ENCODE measurements at places on chromosomes 3 and 15. TPM values are rescaled to one million over a fixed set of nuclear protein-coding genes. Genes with fewer than 3 reads are reported as not detected.
A peak's percentile ranks its signal among the peaks of the same experiment; 100 is the strongest.

Gene GOLGA8S
- 1.3 TPM for polyA plus RNA-seq

Gene STRC
- polyA plus RNA-seq = 2.1 TPM

Gene ATP13A5
- not detected for polyA plus RNA-seq

Gene TRANK1
- 6.2 TPM for polyA plus RNA-seq

Gene DLEC1
- polyA plus RNA-seq = 0.75 TPM

Gene MB21D2
- polyA plus RNA-seq = 16.7 TPM

Gene HRH1
- 2.9 TPM for polyA plus RNA-seq

Gene CPNE9
- not detected for polyA plus RNA-seq

Gene TNFAIP8L3
- 2.4 TPM for polyA plus RNA-seq

Gene GPR62
- 0.32 TPM for polyA plus RNA-seq

Gene RAB27A
- polyA plus RNA-seq = 20.3 TPM

Gene UACA
- 117 TPM for polyA plus RNA-seq

Gene IL17RE
- polyA plus RNA-seq = 18.8 TPM

Gene SYNPR
- 0.13 TPM for polyA plus RNA-seq

Gene SLC12A8
- polyA plus RNA-seq = 6.7 TPM

Gene NDN
- polyA plus RNA-seq = 82.2 TPM

Gene NOP10
- polyA plus RNA-seq = 144 TPM

DNA sequence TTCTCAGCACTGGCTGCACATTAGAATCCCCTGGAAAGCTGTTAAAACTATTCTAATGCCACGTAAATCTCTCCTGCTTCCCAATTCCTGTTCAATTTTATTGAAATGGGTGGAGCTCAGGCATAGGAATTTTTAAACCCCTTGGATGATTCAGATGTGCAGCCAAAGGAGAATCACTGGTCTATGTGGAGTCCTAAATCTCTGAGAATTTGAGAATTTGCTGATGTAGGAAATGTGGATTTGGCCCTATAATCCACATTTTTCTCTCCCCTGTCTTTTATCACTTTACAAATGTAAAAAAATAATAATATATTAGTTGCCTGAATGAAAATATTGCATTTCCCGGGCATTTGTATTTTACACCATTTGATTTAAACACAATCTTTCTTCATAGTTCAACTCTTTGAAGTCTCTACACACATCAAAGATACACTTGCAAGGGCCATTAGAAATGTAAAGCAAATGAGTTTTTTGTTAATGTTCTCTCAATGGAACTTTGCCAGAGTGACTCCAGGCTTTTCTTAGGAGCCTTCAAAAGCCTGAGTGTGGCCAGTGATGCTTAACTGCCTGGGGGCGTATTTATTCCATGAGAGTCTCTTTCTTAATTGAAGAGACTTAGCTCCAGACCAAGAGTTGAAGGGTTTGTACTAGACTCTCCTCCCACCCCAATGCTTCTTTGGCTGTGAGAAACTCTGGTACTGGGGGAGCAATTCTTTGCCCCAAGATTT, 48.8 kb upstream of the PTX3 start:
- no peak for DNase-seq

GRCh38 chr3:195854628-195855294, 43.0 kb upstream of the MUC4 start:
- DNase-seq = no peak

DNA sequence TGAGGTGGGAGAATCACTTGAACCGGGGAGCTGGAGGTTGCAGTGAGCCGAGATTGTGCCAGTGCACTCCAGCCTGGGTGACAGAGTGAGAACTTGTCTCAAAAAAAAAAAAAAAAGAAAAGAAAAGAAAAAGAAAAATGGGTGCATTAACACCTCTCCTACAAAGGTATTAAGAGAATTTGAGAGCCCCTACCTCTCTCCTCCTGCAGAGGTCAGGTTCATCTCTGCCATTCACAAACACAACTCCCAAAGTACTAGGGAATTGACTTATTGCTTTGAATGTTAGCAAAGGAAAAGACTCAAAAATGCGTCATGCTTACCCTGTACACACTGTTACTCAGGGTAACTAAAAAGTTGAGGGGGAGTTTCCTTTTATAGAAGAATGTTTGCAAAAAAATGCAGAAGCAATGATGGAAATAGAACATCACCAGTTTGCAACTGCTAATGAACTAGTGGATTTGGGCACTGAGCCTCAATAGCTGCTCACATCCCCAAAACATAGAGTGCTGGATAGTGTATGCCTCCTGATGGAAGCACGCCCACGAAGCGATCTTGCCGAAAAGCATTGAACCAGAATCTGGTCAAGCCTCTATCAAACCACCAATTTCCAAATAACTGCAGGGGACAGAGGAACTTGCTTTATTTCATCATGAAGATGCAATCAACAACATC, 15.5 kb upstream of the LYZL4 start:
- no peak for DNase-seq

DNA sequence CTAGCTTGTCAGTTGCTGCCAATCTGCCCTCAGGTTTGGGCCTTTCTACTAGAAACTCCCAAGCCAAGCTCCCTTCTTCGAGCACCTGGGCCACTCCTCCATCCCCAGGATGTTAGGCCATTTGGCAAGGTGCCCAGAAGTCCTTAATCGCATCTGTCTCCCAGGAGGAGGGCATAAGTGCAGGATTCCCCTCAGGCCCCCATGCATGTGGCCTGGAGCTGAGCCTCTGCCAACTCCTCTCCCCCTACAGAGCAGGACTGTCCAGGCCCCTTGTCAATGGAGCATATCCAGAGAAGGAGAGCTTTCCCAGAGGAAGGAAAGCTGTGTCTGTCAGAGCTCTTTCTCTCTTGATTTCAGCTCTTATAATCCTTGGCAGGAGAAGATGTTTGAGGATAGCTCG, 182.6 kb upstream of the ROPN1 start:
- peak; percentile 41 for DNase-seq

DNA sequence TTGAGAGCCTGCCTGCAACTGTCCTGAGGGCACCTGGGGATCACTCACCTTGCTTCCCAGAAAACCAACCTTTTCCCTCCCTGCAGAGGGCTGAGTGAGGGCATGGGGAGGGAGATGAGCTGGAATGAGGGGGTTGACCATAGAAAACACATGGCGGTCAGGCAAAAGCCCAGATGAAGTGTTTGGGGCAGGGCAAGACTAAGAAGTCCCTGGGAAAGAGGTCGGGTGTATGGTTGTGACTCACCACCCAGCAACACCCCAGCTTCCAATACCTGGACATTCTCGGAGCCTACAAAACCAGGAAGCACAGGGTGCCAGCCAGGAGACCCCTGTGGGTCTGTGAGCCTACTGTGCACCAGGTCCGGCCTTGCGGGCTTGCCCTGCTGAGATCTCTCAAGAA, 95.3 kb upstream of the ATP2B2 start:
- DNase-seq = no peak

GRCh38 chr3:157469561-157470294, 33.1 kb downstream of the PTX3 start:
- no peak for DNase-seq

- peak; percentile 27 for DNase-seq
Observed at GRCh38 chr3:99638167-99638948, at the start of gene COL8A1. TSS of gene COL8A1 (plus strand) at chr3:99638594. CDS start at chr3:99790683, 152,089 bp downstream.

DNA sequence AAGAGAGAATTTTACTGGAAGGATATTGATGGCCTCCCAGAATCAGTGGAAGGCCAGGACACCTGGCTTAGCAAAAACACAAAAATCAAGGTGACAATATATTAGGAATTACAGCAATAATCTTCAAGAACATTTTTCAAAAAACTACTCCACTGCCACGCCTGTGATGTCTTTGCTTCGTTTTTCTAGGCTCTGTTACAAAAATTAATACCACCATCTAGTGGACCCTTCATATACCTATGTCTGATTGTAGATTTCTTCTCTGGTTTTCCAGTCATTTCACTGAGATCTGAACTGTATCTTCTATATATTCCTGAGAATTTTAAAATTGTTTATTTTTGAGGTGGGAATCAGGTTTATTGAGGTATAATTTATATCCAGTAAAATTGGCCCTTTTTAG, 5.6 kb upstream of the SLC33A1 start:
- no peak for DNase-seq

DNA sequence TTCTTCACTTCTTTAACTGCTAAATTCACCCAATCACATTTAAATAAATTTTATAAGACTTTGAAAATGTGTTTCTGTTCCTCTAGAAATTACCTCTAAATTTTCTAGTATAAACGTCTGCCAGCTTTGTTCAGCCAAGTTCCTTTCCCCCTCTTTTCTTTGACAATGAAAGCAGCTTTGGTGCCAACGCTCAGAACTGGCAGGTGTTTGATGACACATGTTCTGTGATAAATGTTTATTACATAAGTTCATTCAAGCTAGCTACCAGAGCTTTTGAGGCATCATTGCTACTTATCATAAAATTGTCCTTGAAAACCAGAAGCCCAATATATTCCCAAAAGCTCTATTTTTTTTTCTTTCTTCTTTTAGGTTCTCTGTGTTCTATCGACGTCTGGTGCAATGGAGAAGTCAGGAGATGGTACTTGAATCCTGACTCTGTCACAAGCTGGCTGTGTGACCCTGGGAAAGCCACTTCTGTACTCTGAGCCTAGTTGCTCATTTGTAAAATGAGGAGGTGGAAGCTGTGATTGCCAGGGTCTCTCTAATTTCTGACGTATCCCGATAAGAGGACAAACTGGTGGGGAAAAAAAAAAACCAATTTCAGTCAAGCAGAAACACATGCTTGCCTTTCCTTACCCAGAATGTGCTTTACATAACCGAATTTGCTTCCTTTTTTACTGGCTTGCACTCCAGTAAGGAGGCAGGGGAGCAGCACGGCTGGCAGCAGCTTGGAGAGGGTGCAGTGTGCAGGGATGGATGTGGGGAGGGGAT, 187.1 kb upstream of the LPP start:
- no peak for DNase-seq

DNA sequence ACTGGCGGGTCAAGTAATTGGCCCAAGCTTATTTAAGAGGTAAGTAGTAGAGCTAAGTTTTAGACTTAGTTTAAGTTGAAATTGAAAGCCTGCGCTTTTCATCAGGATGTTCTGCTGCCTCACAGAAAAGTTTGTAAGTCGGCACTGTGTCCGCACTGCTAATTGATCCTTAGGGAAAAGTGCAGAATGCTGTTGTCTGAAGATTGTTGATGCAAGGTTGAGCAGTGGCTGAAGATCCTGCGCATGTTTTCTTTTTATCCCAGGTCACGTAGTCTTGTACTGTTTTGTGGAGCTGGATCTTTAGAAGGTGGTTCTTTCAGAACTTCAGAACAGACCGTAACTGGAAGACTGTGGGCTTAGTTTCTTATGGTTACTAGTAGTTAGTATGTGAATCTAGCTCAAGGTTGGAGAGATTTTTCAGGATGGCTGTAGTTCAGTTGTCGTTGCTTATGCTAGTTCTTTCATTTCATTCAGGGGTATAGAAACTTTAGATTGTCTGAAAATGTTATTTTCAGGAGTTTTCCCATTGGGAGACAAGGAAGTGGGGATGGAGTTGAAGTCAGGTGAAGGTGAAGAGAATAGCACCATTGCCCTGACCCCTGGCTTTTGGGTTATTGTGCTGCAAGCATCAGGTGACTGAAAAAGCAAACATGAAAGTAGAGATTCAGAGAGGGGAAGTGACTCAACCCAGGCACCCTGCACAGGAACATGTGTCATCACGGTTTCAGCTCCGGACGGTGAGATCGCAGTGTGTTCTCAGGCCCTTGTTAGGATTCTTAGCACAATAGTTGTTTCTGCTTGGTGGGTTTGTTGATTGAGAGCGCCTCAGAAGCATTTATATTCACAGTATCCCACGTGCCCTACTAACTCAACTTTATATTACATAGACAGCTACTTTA, 32.8 kb downstream of the AKAP13 start:
- no peak for DNase-seq

DNA sequence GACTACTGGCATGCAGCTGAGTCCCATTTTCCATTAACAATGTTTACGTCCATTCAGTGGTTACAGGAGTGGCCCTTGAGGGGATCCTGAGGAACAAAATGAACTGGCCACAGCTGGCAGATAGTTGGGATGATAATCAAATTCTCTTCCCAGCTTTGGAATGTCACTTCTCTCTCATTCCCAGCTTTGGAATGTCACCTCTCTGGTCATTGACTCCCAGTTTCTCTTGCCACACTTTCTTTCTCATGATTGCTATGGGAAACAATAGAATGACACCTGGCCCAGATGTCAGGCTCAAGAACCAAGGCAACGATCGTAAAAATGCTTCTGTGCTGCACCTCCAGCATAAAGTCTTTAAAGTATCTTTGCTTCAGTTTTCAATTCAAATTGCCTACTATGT, 34.0 kb downstream of the ATP13A4 start:
- no peak for DNase-seq

DNA sequence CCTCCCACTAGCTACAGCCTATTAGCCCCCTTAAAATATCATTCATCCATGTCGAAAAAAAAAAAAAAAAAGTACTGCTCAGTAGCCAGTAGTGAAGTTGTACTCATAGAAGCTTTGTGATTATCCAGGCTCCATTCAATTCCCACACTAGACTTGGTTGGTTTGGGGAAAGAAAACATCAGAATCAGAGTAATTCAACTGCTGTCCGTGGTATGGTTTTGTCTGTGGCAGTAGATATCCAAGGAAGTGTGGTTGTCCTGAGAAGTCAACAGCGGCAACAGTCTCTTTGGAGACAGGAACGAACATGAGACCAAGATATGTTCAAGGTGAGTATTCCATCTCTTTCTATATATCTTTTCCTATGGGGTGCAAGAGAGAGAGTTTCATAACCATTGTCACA, 99.2 kb downstream of the GOLIM4 start:
- DNase-seq = no peak

- DNase-seq = no peak
Observed at GRCh38 chr15:60130398-60130797, 126.3 kb downstream of the FOXB1 start.

- DNase-seq = no peak
Observed at GRCh38 chr15:28917791-28918140, 32.0 kb downstream of the APBA2 start.

DNA sequence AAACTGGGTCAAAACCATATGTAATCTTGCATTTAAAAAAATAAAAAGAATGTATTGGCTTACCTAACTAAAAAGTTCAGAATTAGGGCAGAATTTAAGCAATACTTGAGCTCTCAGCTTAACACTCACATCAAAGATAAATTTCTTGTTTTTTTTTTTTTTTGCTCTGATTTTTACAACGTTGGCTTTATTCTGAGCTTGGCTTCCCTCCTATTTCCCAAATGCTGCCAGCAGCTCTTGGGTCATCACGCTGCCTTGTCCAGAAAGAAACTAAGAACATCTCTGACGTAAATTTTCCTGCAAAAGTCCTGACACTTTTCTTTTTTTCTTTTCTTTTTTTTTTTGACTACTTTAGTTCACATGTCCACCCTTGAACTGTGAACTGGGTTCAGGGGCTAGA, 150.6 kb upstream of the TGFBR2 start:
- DNase-seq = no peak

- DNase-seq = no peak
Observed at GRCh38 chr3:105118905-105119304, 247.8 kb upstream of the ALCAM start.

GRCh38 chr3:114464548-114464947, 170.7 kb downstream of the TIGIT start:
- no peak for DNase-seq

- DNase-seq = no peak
Observed at GRCh38 chr15:98865397-98866339, 141.9 kb downstream of the PGPEP1L start.

DNA sequence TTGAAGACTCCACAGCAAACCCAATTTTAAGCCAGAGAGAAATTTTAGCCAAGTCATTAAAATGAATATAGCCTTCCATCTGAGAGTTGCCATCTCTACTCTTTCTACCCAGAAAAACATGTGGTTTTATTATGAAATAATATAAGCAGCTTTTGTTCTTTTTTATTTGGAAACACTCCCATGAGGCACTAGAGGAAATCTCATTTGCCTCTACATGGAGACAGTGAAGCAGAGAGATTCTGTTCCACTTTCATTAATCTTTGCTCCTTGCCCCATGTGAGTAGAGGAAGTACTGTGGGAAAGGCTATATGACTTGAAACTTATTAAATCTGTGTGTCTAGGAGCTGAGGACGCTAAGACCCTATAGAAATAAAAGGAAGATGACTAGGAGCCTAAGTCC, 111.1 kb downstream of the P3H2 start:
- no peak for DNase-seq

Measured in left renal pelvis (tissue), 4 donors.